ENCODE measurements at places on chromosomes 16 and 17.

DNA sequence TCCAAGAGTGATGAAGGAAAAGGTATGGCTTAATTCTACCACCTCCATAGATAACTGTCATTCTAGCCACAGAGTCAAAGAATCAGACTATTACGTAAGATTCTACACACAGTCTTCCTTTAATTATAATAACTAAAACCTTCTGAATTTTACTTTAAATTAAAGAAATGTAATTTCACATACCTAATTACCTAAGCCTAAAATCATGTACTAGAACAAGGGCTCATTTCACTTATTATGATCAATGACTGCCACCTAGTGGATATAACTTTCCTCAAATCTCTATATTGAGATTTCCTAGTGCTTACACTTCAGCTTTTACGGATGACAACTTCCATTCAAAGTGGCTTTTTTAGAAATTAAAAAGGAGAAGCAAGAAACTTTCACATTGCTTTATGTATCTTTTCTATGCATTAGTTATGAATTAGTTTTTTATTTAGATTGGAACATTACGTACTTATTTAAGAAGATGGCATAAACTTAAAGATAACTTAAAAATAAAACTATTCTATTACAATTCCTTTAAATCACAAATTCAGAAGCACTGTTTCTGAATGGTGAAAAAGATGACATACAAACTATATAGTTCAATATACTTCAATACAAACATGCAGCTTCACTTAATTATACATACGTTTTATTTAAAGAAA lies 18.2 kb upstream of the ABCA10 start:
- DNase-seq = peak; percentile 40

DNA sequence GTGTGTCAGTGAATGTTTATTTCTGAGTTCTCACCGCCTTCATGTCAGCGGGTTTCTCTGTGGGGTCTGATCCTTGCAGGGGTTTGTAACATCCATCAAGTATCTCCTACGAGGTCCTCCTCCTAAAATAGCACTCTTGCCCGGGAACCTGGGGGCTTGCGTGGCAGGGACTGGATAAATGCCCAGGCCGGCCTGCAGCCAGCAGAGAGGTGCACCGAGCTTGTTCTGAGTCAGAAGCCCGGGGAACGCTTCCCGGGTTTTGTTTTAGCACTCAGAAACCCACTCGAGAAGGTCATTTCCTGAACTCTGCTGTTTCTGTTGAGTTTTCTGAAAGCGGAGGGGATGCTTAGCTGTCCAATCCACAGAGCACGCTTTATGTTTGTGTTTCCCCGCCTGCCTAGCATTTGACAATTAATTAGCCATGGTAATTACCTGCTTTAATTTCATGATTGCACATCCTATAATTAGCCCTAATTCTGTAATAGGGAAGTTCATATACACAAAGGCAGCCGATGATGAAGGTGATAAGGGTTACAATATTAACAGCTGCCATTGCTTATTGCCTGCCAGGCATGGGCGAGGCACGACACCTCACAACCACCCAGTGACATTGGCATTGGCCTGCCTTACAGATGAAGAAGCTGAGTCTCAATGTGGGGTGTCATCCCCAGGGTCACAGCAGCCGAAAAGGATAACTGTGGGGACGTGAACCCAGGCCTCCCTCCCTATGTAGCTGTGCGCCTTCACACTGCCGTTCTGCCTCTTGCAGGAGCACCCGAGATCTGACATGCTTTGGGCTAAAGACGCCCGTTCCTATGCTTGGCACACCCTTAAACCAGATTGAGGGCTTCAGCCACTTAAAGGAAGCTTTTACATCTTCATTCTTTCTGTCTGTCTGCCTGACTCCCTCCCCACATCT lies 333.1 kb downstream of the CPPED1 start:
- no peak for DNase-seq

GRCh38 chr16:3021449-3022207 lies 1.5 kb downstream of the TNFRSF12A start:
- peak; percentile 98 for DNase-seq

DNA sequence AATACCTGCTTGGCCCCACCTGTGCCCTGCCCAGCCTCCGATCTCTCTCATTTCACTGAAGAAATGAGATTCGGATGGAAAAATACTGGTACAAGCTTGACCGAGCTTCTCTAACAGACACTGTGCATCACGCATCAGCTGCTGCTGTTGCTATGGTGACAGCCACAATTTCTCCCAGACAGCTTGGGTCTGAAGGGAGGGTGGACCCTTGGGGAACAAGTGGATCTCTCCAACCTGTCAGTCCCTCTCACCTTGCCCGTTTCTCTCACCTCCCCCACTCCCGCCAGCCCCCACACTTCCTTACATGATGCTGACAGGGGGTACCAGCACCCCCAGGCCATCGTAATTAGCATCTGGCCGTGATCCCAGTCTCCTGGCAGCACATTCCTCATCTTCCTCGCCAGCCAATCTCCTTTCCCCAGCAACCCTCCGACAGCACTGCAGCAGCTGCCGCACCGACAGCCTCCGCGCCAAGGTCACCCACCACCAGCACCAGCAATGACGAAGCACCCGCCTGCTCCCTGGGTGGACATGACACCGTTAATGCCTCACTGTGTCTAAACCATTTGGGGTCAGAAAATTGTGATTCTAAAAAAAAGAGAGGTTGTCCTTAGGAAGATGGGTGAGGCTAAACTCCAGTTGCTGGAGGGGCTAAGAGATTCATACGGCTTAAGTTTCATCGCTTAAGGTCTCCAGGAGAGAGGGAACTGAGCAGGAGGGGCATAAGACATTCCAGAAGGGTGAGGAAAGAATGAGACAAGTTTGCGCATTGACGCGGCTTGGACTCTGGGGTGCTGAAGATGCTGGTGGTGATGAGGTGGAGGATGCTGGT lies 58.6 kb upstream of the TNRC6A start:
- peak; percentile 88 for DNase-seq

DNA sequence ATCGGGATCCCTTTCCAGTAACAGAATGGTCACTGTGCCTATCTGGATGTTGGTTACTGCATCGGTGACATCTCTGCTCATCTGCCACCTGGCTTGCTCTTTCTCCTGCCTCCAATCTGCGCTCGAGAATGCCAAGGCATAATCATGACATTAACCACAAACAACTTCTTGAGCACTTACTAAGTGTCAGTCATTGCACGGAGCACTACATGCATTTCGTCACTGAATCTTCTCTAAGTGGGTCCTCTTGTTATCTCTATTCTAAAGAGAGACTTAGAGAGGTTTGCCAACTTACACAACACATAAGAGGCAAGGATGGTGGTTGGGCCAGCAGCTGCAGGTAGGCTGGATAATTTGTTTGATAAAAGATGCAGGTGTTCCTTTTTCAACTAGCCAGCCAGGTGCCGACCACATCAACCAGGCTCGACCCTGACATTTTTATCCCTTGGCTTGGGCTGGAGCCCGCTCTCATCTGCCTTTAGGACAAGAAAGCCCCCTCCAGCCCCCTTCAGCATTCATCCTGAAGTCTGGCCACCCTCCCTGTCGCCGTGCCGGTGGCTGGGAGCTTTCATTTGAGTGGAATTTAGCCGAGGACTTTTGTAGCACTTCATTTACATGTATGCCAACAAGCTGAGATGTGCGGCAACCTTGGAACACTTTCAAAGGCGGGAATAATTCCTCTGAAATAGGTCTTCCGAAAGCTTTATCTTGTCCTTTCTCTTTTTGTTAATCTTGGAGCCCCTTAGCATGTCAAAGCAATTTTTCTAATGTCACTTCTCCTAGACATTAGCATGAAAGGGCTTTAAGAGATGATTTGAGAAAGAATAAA lies 89.3 kb upstream of the NKD1 start:
- DNase-seq = no peak

- peak; percentile 68 for DNase-seq
These were observed 87.7 kb downstream of the MRM3 start for GRCh38 chr17:869567-870525.

- DNase-seq = no peak
These were observed 10.1 kb downstream of the GAST start for GRCh38 chr17:41722231-41722630.

GRCh38 chr17:72511242-72511641 lies 390.4 kb downstream of the SOX9 start:
- DNase-seq = no peak

- DNase-seq = peak; percentile 86
These were observed 150.7 kb downstream of the SOCS1 start for GRCh38 chr16:11105038-11105903.

DNA sequence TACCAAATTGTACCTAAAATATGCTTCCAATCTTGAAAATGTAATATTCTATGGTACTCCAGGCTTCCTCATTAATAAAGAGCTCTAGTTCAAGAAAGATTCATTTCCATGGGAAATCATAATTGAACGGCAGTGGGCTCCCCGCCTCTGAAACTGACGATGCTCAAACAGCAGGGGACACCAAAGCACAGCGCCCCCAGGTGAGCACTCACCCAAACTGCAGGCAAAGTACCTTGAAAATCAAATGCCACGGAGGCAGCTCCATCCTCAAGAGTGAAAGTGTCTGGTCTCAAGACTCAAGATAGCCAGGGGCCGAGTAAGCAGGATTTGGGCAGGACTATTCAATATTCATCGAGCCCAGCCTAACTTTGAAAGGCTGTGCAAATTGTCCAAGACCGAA lies 217.4 kb upstream of the TNRC6C start:
- DNase-seq = no peak

GRCh38 chr17:65799869-65800268 lies 238.4 kb upstream of the AXIN2 start:
- DNase-seq = no peak

- no peak for DNase-seq
These were observed 401 bp downstream of the ARL16 start for GRCh38 chr17:81683208-81683583.

DNA sequence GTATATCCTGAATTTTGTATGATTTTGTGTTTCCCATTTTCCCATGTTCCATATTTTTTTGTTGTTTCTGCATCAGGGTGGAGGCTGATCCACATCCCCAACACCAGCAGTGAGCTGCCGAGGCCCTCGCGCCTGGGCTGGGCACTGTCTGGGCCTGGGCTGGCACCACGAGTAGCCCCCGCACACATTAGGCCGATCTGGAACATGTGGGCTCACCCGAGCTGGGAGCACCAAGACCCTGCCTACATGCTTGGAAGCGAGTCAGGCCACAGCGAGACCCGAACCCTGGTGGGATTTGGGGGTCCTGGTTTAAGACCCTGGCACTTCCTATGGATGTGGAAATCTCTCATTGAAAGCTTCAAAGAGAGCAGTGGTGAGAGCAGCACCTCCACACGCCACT lies 8.5 kb downstream of the KCTD5 start:
- no peak for DNase-seq

DNA sequence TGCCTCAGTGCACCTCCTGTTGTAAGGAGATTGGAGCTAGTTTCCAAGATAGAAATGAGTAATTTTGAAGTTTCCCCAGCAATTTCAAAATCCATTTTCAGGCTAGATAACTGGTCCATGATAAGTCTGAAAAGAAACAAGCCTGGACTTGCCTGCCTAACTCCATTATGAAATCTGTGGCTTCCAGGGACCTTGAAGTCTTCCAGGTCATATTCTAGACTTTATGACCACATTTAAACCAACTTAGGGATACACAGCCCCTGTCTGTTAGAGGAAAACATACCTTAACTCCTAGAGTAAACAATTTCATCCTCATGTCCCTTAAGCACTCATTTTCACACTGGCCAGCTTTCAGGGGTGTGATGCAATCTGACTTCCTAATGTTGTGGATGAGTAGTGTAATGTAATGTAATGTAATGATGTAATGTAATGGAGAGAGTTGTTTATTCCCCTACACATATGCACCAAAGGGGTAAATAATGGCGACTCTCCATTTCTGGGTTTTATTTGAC lies 96.7 kb upstream of the FAM20A start:
- peak; percentile 28 for DNase-seq
